NCI-H1694 (cell line): ENCODE measurements at places on chromosomes 11 and 22.
A peak's percentile ranks its signal among the peaks of the same experiment; 100 is the strongest.

- DNase-seq, result no peak
Measured at GRCh38 chr11:65919573-65920371, 546 bp downstream of the DRAP1 start.

DNA sequence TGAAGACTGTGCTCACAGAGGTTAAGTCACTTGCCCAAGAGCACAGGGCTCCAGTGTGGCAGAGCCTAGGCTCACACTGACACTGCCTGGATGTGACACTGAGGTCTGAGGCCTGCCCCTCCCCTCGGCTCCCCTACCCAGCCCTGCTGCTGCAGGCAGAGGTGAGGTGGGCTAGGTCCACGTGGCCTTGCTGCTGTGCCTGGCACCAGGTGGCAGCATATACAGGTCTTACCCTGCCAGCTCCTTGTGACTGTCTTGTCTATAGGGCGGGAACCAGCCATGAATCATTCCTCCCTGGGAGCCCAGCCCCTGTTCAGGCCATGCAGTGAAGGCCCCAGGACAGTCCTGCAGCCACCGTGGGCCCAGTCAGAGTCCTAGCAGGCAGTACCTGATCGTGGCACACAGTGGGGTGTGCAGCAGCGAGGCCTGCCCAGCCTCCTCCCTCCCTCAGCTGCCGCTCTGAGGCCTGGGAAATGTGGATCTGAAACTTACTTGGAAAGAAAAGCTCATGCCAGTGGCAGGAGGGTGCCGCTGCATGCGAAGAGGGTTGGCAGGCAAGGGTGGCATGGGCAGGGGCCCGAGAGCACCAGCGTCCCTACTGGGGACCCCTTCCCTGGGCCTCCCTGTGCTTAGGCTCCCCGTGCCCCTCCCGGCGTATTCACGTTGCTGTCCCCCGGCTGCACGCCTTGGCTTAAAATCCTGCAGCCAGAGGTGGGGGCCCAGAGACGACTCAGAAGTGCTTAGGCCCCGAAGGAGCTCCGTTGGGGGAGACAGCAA lies 1.2 kb upstream of the CERK start:
- DNase-seq, result no peak

DNA sequence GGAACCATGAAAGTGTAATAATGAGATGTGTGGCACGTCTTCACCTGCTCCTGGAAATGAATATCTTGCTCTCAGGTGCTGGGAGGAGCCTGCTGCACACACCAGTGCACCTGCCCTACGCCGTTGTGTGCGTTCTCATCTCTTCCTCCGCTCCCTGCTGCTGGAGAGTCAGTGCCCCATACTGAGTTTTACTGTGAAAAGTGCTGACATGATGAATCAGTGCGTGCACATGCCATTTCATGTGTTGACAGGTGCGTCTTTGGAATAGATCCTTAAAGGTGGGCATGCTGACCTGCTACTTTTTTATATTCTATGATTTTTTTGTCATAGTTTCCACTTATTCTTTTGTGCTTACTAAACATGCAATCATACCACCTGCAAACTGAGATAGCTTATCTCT lies 1015.8 kb downstream of the BRD1 start:
- DNase-seq, result no peak

- DNase-seq, result no peak
Measured at GRCh38 chr11:9351321-9351881, 33.1 kb upstream of the IPO7 start.

GRCh38 chr11:2144544-2145248 lies 5.5 kb upstream of the IGF2 start:
- DNase-seq, result no peak

GRCh38 chr22:47853750-47854149 lies 1091.3 kb downstream of the TBC1D22A start:
- DNase-seq, result no peak

- no peak for DNase-seq
Measured at GRCh38 chr11:11519184-11519583, 102.6 kb downstream of the GALNT18 start.

DNA sequence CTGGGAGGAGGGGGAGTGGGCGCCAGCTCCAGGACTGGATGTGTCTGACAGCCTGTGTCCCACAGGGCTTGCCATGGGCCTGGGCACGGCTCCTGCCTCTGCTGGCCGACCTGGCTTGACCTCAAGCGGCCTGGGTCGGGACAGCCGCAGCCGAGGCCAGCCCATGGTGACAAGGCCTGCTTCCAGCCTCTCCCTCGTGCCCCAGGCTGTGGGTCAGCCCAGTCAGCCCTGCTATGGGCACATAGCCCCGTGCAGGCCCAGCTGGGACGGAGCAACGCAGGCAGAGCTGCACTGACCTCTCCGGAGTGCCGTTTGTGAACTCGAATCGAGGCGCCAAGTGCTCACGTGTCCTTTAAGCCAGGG lies 17.9 kb downstream of the OSBPL5 start:
- no peak for DNase-seq

DNA sequence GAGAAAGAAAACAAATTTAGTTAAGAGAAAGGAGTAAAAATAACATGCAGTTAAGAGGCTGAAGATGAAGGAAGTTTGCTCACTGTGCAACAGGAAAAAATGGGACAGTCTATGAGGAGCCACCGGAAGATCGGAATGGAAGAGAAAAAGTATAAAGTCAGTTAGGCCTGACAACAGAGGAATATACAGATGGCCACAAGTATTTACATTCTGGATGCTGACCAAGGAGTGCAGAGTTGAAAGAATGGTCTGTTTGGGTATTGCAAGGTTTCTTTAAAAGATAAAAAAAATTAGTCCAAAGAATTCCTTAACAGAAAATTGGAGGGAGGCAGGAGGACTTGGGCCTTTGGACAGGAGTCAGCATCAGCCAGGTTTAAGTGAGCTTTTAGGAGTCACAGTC lies 37.5 kb downstream of the RBFOX2 start:
- DNase-seq, result no peak

- no peak for DNase-seq
Measured at GRCh38 chr11:13119361-13119760, 110.2 kb downstream of the RASSF10 start.

GRCh38 chr22:37435970-37436603 lies 8.8 kb upstream of the ELFN2 start:
- DNase-seq, result no peak

- no peak for DNase-seq
Measured at GRCh38 chr11:94895451-94895850, 77.9 kb downstream of the CWC15 start.

- DNase-seq, result no peak
Measured at GRCh38 chr11:35167426-35167954, 28.5 kb downstream of the CD44 start.

GRCh38 chr11:74473382-74474173 lies 6.2 kb upstream of the KCNE3 start:
- no peak for DNase-seq

DNA sequence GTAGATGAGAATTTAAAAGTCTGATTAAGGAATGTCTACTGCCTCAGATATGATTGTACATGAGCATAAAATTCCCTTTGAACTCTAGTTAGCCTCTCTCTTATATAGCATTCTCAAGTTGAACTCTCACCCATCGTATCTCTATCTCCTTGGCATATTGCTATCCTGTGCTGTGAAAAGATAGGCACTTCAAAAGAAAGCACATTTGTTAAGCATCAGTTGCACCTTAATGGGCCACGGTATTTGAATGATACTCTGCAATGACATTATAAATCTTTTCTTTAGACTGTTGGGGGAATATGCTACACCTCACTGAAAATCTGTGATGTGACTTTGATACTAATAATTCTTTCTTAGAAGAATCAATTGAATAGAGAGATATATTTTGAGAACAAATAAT lies 570.7 kb downstream of the JRKL start:
- no peak for DNase-seq

GRCh38 chr11:64207256-64208085 lies 950 bp downstream of the FERMT3 start:
- DNase-seq, result no peak

- DNase-seq, result no peak
Measured at GRCh38 chr11:68353118-68353517, 40.7 kb downstream of the LRP5 start.

- no peak for DNase-seq
Measured at GRCh38 chr22:21907638-21908522, 40.4 kb upstream of the MAPK1 start.

GRCh38 chr11:112694813-112695212 lies 266.4 kb upstream of the NCAM1 start:
- no peak for DNase-seq

DNA sequence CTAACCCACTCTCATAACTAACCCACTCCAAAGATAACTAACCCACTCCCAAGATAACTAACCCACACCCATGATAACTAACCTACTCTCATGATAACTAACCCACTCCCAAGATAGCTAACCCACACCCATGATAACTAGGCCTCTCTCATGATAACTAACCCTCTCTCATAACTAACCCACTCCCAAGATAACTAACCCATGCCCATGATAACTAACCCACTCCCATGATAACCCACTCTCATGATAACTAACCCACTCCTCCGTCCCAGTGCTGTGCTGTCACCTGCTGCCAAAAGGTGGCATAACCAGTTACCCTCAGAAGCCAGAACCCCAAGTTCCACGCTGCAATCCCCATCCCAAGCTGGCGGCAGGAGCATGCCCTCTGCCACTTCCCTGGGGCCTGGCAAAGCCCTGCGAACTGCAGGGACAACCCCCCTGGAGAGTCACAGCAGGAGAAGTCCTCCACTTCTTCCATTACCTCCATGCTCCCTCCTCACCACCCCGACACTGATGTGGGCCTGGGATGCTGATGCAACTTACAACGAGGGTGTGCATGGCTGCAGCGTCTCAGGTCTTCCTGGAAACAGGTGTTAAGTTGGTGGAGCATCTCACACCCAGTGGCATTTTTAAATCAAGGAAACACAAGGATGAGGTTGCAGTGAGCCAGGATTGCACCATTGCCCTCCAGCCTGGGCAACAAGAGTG lies 30.8 kb upstream of the CELSR1 start:
- no peak for DNase-seq

GRCh38 chr11:70099578-70100279 lies 21.6 kb downstream of the ANO1 start:
- no peak for DNase-seq

- DNase-seq, result no peak
Measured at GRCh38 chr11:117059611-117060148, 38.5 kb downstream of the SIK3 start.

DNA sequence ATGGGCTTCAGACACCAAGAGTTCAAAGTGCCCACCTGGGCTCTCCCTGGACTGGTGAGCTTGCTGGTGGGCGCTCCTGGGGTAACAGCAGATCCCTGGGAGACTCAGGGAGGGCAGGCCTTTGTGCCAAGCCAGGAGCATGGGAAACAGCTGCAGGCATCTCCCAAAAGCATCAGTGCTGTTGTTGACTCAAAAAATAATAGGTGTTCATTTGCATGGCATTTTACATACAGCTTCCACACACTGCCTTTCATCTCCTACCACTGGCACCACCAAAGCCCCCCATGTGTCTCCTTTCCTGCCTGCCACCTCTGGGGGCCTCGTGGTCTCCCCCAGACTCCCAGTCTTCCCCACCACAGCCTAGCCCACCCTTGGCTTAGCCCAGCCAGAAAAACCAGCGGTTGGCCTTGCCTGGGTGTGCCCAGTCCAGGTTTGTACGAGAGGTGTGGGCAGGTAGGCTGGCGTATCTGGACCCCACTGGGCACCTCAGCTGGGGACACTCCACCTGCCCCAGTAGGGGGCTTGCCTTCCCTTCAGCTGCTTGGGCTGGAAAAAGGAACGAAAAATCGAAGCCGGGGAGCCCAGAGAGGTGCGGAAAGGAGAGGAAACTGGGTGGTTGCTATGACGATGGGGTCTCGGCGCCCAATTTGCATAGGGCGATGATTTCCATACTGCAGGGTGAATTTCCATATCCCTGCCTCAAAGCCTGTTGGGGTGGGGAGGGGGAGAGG lies 15.0 kb downstream of the POU2F3 start:
- no peak for DNase-seq

DNA sequence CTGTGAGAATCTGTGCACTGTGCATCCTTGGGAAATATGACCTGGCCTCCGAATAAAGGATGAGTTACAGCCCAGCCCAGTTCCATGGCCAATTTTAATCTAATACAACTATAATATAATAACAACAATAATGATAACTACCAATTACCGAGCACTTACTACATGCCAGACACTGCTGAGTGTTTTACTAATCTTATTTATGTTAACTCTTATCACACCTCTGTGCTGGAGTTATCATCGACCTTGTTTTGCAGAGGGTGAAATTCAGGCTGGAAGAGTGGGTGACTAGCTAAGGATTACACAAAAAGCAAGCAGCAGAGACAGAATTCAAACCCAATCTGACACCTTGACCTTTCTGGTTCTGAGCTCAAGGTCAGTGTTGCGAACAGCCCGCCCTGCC lies 83.9 kb downstream of the GALNT18 start:
- no peak for DNase-seq

GRCh38 chr11:13745165-13745564 lies 76.7 kb downstream of the FAR1 start:
- DNase-seq, result no peak

GRCh38 chr11:45754741-45755140 lies 50.2 kb upstream of the SLC35C1 start:
- DNase-seq, result no peak

DNA sequence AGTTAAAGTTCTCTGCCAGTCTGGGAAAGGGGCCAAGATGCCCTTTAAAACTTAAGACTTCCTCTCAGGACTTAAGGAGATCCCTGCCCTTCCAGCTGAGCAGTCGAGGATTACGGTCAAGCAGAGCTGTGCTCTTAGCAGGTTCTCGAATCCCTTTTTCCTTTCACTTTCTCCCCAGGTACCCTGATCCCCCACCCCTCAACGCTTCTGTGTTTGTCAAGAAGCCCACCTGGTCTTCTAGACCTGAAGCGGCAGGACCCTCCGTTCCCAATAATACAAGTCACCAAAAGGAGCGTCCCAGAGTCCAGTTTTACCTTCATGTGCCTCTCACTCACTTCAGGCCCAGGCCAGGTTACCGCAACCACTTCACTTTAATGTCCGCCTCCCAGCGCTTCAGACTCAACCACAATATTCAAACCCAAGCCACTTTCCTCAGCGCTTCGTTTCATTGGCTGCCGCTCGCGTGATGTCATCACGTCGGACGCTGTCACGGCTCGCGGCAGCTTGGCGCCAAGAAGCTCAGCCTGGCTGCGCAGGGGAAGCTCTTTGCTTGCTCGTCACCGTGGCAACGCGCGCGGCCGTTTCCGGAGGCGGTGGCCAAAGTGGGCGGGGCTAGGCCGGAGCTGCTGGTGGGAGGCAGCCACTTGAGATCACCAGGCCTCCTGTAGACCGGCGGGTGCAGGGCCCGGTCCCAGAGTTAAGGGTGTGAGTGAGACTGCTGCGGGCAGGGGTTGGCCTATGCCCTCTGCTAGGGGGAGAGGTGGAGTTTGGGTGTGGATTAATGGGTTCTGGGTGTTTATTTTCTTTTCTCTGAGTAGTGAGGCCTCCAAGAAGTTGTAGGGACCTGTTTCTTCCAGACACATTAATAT lies at the start of the genes KIF18A and METTL15:
TSS of gene KIF18A (minus strand) at position 407 of the 869 bp plus-strand sequence. CDS start 10,209 bp downstream, outside the sequence.
TSS of gene METTL15 (plus strand) at position 639 of the 869 bp plus-strand sequence. CDS start 4,947 bp downstream, outside the sequence.
- peak; percentile 79 for DNase-seq
